ENCODE measurements at places on chromosomes 7 and 10.

GRCh38 chr7:50300336-50300735 is 4.2 kb upstream of the IKZF1 start:
- DNase-seq: no peak

DNA sequence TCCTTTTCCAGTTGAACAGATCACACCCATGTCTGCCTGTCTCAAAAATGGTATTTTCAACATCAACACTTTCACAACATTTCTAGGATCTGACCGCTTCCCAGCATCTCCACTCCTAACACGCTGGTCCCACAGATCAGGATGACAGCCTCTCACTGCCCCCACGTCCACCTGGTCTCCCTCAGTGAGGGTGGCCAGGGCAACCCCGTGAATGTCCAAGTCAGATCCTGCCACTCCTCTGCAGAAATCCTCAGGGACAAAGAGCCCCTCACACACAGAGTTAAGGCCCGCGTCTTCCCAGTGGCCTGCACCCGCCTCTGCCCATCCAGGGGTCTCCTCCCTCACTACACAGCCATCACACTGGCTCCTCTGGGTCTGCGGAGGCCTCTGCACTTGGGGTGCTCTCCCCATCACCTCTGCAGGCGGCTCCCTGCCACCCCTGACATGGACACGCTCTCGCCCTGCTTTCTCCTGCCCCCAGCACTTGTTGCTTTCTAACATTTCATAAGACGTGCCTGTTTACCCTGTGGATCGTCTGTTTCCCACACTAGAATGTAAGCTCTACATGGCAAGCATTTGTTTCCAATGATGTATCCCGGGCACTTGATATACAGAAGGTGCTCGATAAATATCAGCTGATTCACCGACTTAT is 20.0 kb downstream of the GNA12 start:
- no peak for DNase-seq

GRCh38 chr10:27628621-27629020 is 117.0 kb downstream of the MKX start:
- no peak for DNase-seq

GRCh38 chr7:14900051-14900450 is 2.5 kb downstream of the DGKB start:
- no peak for DNase-seq

DNA sequence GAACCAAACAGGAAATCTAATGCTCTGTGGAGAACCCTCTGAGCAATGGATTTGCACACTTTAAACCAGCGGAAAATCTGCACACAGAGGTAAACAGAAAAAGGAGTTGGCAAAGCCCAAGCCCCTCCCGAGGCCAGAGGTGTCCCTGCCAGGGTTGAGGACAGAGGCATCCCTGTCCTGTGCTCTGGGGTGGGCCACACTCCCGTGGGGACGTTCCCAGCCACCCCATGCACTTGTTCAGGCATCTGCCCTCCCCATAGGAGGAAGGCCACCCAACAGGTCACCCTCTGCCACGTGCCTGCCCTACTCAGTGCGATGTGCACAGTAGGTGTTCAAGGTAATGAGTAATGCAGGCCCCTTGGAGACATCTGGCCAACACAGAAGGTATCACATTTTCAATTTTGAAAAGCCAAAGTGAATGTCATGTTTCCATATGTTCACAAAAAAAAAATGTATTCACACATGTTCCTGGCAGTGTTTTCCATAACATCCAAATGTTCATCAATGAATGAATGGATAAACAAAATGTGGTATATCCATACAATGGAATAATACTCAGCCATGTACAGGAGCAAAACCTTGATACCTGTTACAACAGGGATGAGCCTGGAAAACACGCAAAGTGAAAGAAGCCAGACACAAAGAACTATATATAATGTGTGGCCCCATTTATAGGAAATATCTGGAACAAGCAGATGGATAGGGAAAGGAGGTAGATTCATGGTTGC is 108.1 kb downstream of the EBF3 start:
- no peak for DNase-seq

GRCh38 chr10:70348228-70348850 is 34.1 kb downstream of the LRRC20 start:
- DNase-seq: no peak

All from putamen (tissue), 1 donor.